Renal cortical epithelial cell (primary cell): ENCODE measurements at places on chromosomes 6 and 20. TPM values are rescaled to one million over a fixed set of nuclear protein-coding genes. Genes with fewer than 3 reads are reported as not detected.

GRCh38 chr6:153129873-153130514 is 1.1 kb downstream of the RGS17 start:
- DNase-seq = no peak

DNA sequence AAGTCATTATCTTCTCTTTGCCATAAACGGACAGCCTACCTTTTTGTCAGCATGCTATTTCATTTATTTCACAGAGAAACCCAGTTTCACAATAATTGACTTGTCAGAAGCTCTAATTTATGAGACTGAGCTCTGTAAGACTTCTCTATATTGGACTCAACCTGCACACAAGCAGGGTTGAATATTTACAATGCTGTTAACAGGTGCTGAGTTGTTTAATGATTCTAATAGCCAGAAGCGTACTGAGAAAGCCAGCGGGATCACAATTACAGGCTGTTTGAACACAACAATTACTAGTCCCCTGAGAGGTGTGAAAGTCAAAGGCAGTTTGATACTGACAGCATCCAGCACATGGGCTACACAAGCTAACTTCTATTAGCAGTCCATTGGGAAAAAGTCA is 128.2 kb upstream of the SIM1 start:
- DNase-seq = peak; percentile 76

DNA sequence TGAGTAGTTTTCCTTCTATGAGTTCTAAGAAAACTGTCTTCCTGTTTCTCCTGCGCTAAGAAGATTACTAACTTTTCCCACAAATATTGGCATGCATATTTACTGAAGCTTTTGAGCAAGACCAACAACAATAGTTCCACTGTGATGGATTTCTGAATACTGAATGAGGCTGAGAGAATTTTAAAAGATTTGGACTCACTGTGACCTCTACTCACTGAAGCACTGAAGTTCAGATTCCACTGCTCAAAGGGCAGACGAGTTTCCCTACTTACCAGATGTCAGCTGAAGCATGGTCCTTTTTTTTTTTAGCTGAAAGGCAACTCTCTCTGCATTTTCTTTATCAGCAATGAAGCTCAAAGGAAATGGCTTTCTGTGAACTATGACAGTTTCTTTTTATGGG is 718.5 kb downstream of the RFPL4B start:
- DNase-seq = peak; percentile 63

DNA sequence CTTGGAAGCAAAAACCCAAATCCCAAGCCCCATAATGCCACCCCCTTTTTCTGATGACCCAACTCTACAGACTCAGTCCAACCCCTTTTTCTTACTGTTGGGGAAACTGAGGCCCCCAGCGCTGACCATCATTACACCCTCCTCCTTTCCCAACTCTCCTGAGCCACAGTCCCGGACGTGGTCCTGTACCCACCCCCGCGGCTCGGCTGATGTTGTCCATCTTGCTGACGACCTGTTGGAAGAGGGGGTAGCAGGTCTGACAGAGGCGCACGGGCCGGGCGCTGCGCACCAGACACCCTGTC is 533 bp downstream of the OSTM1 start:
- DNase-seq = peak; percentile 11

GRCh38 chr20:43363506-43363905 is 94.2 kb upstream of the SRSF6 start:
- no peak for DNase-seq

DNA sequence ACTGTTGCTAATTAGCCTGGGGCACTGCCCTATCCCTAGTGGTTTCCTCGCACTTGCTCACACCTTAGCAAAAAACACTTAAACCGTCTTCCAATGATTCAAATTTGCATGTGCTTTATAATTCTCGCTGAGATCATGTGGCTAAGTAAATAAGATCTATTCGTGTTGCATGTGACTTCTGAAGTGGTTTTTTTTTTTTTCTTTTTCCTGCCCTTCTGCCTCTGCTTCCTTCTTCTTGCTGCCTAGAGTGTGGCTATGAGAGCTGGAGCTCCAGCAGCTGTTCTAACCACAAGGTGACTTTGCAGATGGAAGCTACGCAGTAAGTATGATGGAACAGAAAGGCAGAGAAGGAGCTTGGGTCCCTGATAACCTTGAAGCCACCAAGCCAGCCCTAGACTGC is 36.5 kb downstream of the SULF2 start:
- no peak for DNase-seq

DNA sequence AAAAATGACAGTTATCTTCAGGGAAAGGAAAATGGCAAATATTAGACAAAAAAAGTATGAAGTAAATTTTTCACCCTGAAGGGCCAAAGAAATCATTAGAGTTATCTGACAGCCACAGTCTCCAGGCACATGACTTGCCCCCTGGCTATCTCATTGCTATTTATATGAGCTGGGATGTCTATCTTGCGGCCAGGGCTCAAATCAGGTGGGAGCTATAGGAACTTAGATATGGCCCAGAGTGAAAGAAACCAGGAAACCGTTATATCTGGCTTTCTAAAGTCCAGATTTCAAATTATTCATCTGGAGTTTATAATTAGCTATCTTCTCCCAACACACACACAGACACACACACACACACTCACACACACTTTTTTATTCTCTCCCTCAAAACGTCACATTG is 135.3 kb upstream of the EEF1E1 start:
- no peak for DNase-seq

The DOP1A gene
- total RNA-seq = 9.4 and 53.0 TPM in 2 replicates

The SOX18 gene
- 0.05 and 0.17 TPM in 2 replicates for total RNA-seq

The PLEKHG1 gene
- 11.1 and 13.4 TPM in 2 replicates for total RNA-seq

The OOEP gene
- total RNA-seq = not detected in 2 replicates

The BPIFB3 gene
- not detected in 2 replicates for total RNA-seq
